ENCODE measurements at places on chromosomes 6 and 20. TPM values are rescaled to one million over a fixed set of nuclear protein-coding genes. Genes with fewer than 3 reads are reported as not detected.

Gene COL11A2
- polyA plus RNA-seq, result 59.6 TPM

Gene BTN3A1
- 3.7 TPM for polyA plus RNA-seq

Gene CSNK2B
- polyA plus RNA-seq, result 280 TPM

Gene PAX1
- polyA plus RNA-seq, result not detected

Gene CGAS
- polyA plus RNA-seq, result not detected

Gene WFDC12
- polyA plus RNA-seq, result not detected

Gene IL17A
- not detected for polyA plus RNA-seq

Gene NANP
- 5.7 TPM for polyA plus RNA-seq

Gene TBXT
- polyA plus RNA-seq, result not detected

Gene TRIM40
- polyA plus RNA-seq, result not detected

Gene STX11
- 0.20 TPM for polyA plus RNA-seq

Gene HLA-DOA
- polyA plus RNA-seq, result not detected

Gene AVP
- not detected for polyA plus RNA-seq

Gene KIAA1586
- polyA plus RNA-seq, result 16.6 TPM

Gene TBX18
- polyA plus RNA-seq, result 1.2 TPM

Gene TOP1
- polyA plus RNA-seq, result 21.7 TPM

Gene FOXO3
- 20.2 TPM for polyA plus RNA-seq

Gene ROMO1
- 646 TPM for polyA plus RNA-seq

Gene GLP1R
- 0.37 TPM for polyA plus RNA-seq

Gene SCUBE3
- polyA plus RNA-seq, result 81.8 TPM

Gene CD93
- polyA plus RNA-seq, result 0.04 TPM

Gene DOK5
- polyA plus RNA-seq, result 1.6 TPM

Gene MYB
- polyA plus RNA-seq, result 0.51 TPM

Gene EPPIN
- polyA plus RNA-seq, result not detected

Gene ARFGAP1
- polyA plus RNA-seq, result 94.5 TPM

Gene PSORS1C1
- polyA plus RNA-seq, result not detected

Gene NOTCH4
- 7.2 TPM for polyA plus RNA-seq

Gene DAAM2
- 3.4 TPM for polyA plus RNA-seq

Gene ARMH2
- not detected for polyA plus RNA-seq
